Stimulated activated CD4-positive, alpha-beta T cell treated with anti-CD3 and anti-CD28 coated beads, TNF-alpha, amount 100 ng/mL, for 1 hour (primary cell): ENCODE measurements at places on chromosomes 2 and 18.

DNA sequence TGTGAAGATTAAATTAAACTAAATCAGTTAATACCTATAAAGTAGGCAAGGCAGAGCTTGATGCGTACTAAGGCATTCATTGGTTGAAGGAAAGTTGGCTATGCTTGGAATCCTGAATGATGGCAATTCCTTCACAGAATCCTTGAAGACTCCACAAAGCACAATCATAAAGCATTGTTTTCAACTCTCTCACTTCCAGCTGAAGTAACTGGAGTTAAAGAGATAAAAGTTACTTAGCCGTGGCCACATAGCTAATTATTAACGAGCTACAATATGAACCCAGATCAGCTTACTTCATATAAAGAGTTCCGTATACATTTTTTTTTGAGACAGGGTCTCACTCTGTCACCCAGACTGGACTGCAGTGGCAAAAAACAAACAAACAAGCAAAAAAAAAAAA is 483.9 kb upstream of the DDX18 start:
- DNase-seq: no peak

GRCh38 chr2:128202791-128203190 is 111.8 kb downstream of the UGGT1 start:
- no peak for DNase-seq

DNA sequence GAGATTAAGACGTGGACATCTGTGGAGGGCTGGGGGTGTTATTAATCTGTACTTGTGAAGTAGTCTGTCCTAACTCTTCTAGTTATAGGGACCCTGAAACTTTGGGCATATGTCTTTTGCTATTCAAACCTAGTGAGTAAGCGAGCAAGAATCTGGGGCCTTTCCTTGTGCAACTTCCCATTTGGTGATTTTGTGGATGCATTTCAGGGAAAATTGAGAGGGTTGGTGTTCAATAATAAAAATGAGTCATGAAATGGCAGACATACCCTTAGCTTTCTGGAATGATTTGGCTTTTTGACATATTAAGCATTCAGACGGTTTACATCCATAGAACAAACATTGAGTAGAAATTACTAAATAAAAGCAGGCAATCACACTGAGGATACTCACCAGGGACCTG is 17.0 kb downstream of the COL4A4 start:
- DNase-seq: no peak

GRCh38 chr18:47179520-47179919 is 3.4 kb upstream of the IER3IP1 start:
- no peak for DNase-seq

GRCh38 chr2:101768556-101769220 is 71.2 kb downstream of the MAP4K4 start:
- DNase-seq: no peak

GRCh38 chr2:200617156-200618053 is 31.6 kb downstream of the AOX1 start:
- DNase-seq: no peak

DNA sequence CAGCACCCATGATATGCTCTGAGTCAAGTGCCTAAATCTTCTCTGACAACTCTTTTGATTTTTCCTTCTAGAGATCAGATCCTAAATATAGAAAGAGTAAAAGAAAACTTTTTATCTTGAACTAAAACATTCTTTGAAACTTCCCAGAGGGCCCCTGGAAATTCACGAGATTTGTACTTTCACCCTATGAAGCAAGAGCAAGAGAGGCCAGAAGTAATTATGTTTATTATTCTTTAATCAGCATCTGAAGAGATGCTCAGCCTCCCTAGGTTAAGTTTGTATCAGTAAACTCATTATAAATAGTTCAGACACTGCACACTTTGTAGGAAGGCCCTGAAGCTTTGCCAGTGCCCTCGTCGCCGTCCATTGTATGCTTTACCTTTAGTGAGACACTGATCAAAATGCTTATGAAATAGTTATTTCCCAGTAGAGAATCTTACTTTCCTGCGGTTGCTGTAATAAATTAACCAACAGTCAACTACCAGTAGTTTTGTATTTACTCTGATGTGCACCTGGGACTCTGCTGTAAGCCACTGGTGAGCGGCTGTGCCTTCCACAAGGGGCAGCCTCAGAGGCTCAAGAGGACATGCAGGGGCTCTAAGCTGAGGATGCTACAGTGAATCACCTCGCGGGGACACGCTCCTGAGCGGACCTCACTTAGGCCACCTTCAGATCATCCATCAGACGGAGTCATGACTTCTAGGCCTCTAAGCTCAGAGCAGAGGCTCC is 71.9 kb downstream of the BIN1 start:
- DNase-seq: no peak

- no peak for DNase-seq
Observed at GRCh38 chr18:2313332-2313731, 258.0 kb downstream of the METTL4 start.

GRCh38 chr2:202609381-202610145 is 25.2 kb upstream of the FAM117B start:
- DNase-seq: no peak

DNA sequence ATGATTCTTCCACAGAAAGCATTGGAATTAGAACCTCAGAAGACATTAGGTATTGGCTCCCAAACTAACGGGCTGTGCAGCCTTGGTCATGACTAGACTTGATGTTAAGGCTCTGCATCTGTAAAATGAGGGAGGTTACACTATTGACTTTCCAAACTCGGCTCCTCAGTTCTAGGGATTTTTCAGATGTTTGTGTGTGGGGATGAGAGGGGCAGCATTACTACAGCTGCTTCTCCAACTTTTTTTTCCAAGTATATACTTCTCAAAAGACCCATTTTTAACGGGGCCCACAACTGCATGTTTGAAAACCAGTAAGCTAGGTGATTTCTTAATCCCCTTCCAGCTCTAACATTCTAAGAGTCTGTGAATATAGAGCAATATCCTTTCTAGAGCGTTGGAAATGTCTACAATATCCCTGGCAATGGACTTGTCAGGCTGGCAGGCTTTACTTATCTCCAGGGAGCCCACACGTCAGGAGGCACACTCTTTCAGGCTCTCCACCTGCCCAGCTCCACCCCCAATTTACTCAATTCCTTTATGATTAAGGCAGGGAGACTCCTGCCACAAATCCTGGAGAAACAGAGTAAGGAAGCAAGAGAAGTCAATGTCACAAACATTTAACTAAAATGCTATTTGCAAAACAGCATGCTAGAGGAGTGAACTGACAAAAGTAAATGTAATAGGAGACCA is 844 bp upstream of the MPV17 start:
- no peak for DNase-seq

- DNase-seq: no peak
Observed at GRCh38 chr2:48319863-48320262, 210.1 kb upstream of the STON1 start.

GRCh38 chr2:134341476-134341875 is 87.6 kb downstream of the MGAT5 start:
- DNase-seq: no peak

DNA sequence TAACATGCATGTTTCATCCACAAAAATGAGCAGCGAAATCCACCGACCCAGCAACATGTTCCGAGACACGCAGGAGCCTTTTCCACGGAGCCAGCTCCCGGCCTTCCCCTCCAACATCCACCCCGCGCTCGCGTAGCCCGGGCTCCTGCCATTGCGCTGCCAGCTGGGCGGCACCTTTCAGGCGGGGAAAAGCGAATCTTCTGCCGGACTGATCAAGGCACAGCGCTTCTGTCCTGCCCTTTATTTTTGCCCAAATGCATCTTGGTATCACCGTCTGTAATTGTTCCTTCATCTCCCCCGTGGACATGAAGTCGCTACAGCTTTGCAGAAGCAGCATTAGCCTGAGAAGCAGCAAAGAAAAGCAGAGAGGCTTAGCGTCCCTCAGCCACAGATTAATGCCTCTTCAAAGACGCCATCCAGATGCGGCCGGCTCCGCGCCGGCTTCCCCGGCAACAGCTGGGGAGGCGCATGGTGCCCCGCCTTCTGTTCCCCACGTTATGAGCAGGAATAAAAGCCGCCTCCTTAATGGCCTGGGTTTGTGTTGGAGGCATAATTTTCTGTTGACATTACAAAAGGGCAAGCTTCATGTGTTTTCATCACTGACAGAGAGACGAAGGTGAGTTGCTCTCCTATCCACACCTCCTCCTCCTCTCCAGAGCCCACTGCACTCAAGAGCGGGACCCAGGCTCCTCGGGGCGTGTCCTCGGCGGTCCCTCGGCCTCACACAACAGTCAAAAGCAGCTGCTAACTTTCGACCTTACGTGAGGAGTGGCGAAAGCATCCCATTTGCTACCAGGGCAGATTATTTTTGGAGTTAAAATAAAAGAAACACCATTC is 122.1 kb upstream of the SALL3 start:
- no peak for DNase-seq

DNA sequence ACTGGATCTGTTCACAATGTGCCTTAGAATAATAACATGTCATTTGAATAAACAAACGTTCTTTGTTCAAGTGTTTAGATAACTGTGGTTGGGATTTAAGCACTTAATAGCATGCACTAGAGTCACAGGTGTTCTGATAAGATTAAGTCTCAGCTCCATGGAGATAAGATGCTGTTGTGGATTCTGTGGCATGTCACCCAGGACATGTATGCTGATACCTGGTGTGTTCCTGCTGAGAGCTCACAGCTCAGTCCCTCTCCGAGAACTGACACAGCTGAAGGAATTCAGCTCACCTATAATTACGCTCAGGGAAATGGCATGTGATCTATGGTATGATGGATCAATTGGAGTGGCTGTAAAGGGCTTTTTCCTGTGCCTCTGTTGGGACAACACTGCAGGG is 75.4 kb upstream of the ST6GAL2 start:
- no peak for DNase-seq

DNA sequence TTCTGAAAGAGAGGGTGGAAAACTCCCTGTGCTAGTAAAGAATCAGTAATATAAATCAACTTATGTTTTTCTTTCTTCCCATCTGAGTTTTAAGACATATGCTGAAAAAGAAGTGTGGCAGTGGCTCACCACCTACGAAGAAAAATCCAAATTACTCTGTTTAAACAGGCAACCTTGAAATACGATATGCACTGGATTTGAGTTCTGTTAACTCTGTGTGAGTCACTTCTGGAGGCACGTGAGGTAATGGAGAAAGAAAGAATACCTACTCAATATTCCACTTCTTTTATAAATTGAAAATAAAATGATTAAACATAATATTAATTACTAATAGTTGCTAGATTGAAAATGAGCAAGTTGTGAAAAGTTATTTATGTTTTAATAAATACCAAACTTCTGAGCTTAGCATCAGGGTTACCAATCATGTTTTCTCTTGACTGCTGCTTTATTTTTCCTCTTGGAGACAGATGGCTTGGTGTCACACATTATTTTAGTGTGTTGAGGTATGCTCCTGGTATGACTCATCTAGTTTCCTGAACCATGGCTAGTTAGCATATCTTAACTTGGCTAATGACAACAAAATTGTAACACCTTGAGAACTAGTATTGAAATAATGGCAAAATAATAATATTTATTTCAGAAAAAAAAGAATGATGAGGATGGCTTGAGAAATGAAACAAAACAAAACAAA is 1705.5 kb upstream of the PIK3C3 start:
- no peak for DNase-seq

- DNase-seq: peak; percentile 49
Observed at GRCh38 chr2:100262555-100263320, 59.6 kb downstream of the LONRF2 start.

- no peak for DNase-seq
Observed at GRCh38 chr2:217171874-217172273, 312.0 kb upstream of the TNP1 start.
